ENCODE measurements at places on chromosomes 3 and 15. TPM values are rescaled to one million over a fixed set of nuclear protein-coding genes. Genes with fewer than 3 reads are reported as not detected.

DNA sequence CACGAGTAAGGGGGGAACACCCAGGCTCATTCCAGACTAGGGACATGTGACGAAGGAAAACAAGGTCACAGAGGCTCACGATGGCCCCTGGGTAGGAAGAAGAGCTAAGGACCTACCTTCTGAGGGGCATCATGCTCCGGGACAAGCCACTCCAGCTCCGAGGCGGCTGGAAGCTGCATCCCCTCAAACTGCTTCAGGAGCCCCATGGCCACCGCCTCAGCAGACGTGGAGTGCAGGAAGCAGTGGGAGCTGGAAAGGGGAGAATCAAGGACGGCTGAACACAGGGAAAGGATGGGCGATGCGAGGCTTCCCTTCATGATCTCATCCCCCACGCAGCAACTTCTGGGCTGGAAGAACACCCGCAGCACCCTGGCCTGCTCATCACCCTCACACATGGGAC lies 53.5 kb downstream of the RUBCN start:
- DNase-seq, result no peak
- H3K4me3 ChIP-seq, result no peak overlapping the region
- no peaks in the 10 kb centered on the region for H3K4me1 ChIP-seq

Gene LYSMD2
- 18.0 TPM for total RNA-seq

GRCh38 chr3:72437661-72438406 lies 410.4 kb downstream of the SHQ1 start:
- H3K4me1 ChIP-seq, result peaks cover 14% of the 10 kb centered on the region
- DNase-seq, result no peak
- no peak overlapping the region for H3K27ac ChIP-seq
- H3K36me3 ChIP-seq, result no peaks in the 10 kb centered on the region
- no peak overlapping the region for H3K4me3 ChIP-seq

- no peaks in the 10 kb centered on the region for H3K27me3 ChIP-seq
- H3K27ac ChIP-seq, result no peak overlapping the region
- no peaks in the 10 kb centered on the region for H3K36me3 ChIP-seq
- H3K4me1 ChIP-seq, result no peaks in the 10 kb centered on the region
Measured at GRCh38 chr15:75705854-75706681, 6.6 kb downstream of the CSPG4 start.

Gene AADACL2
- total RNA-seq, result not detected

- no peak overlapping the region for H3K27ac ChIP-seq
- H3K4me1 ChIP-seq, result no peaks in the 10 kb centered on the region
- no peak overlapping the region for H3K4me3 ChIP-seq
- DNase-seq, result no peak
- H3K27me3 ChIP-seq, result no peaks in the 10 kb centered on the region
Measured at GRCh38 chr3:66828303-66828702, 169.8 kb upstream of the KBTBD8 start.

DNA sequence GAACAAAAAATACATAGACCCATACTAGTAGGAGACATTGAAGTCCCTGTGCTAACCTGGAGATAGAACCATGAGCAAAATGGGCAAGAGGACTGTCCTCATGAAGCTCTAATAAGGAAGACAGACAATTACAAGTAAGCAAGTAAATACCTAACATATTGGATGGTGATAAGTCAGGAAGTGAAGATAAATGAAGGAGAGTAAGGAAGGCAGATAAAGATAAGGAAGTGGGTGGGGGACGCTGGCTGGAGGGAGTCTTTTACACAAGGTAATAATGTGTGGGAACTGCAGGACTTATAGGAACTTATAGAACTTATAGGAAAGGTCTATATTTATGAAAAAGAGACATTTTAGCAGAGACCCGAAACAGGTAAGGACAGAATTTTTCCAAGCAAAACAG lies 148.9 kb upstream of the ABI3BP start:
- H3K36me3 ChIP-seq, result no peaks in the 10 kb centered on the region
- no peak overlapping the region for H3K4me3 ChIP-seq
- no peaks in the 10 kb centered on the region for H3K4me1 ChIP-seq
- no peak overlapping the region for H3K27ac ChIP-seq
- H3K27me3 ChIP-seq, result no peaks in the 10 kb centered on the region

Gene RBMS3
- total RNA-seq, result 162 TPM

Gene SETD5
- total RNA-seq, result 127 TPM

DNA sequence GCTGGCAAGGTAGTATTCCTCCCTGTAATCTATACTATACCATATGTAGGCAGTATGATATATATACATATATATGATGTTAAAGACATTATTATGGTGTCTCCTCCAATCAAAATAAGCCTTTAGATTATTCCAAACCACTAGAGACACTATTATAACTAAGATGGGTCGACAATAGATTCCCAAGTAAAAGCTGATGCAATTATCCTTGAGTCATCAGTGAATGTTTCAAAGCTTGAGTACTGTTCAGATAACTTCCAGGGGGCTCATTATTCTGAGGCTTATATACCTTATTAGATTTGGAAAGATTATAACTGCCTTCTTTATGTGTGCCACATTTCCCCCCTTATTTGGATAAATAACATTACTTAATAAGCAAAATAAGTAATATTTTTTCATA lies 11.9 kb upstream of the C3orf38 start:
- no peak overlapping the region for H3K27ac ChIP-seq
- no peaks in the 10 kb centered on the region for H3K27me3 ChIP-seq
- no peaks in the 10 kb centered on the region for H3K4me1 ChIP-seq
- peaks cover 5% of the 10 kb centered on the region for H3K36me3 ChIP-seq

GRCh38 chr3:146817704-146818103 lies 212.6 kb upstream of the PLSCR5 start:
- DNase-seq, result no peak
- no peak overlapping the region for H3K27ac ChIP-seq
- no peaks in the 10 kb centered on the region for H3K36me3 ChIP-seq
- H3K27me3 ChIP-seq, result no peaks in the 10 kb centered on the region

GRCh38 chr15:63071288-63071909 lies 28.9 kb downstream of the TPM1 start:
- DNase-seq, result no peak
- H3K27me3 ChIP-seq, result no peaks in the 10 kb centered on the region
- H3K4me1 ChIP-seq, result peaks cover 11% of the 10 kb centered on the region
- H3K36me3 ChIP-seq, result peaks cover 10% of the 10 kb centered on the region
- no peak overlapping the region for H3K4me3 ChIP-seq

GRCh38 chr3:163684651-163685050 lies 1393.6 kb downstream of the SI start:
- no peak overlapping the region for H3K27ac ChIP-seq
- no peak for DNase-seq
- H3K27me3 ChIP-seq, result no peaks in the 10 kb centered on the region
- H3K4me1 ChIP-seq, result no peaks in the 10 kb centered on the region
- H3K4me3 ChIP-seq, result no peak overlapping the region

DNA sequence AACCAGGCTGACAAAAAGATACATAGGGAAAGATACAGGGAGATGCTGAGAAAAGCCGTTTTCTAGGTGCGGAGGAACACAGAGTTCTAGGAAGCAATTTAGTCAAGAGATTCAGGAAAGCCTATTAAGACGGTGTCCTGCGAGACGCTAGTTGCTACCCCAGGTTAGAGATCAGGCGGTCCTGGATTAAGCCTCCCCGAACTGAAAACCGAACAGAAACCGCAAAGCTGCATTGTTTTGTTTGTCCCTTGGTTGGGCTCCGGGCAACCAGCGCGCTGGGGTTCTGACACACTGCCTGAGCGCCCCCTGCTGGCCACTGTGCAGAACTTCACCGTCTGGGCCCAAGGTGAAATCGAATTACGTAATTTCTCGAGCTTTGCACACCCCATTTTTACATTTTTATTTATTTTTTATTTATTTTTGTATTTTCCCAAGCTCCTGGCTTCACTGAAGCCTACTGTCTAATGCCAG lies 37.3 kb upstream of the NDUFB4 start:
- peak; percentile 82 for DNase-seq
- H3K4me3 ChIP-seq, result no peak overlapping the region
- H3K27me3 ChIP-seq, result no peaks in the 10 kb centered on the region

DNA sequence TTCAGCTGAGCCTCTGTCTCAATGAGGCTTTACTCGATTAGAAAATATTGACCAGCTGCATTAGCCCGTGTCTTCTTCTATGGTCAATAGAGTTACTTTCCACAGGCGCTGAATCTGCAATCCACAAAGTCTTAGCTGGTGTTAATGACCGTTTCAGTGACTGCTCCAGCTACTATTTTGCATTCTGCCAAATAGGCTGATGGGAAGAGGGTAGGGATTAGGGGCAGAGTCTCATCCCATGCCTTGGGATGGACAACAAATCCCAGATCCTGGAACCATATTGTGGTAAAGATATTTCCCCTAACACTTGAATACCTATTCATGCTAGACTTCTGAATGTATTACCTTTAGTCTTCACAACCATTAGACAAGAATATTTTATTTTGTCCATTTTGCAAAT lies 29.5 kb upstream of the MAGI1 start:
- no peak overlapping the region for H3K4me3 ChIP-seq
- no peak overlapping the region for H3K27ac ChIP-seq
- no peaks in the 10 kb centered on the region for H3K36me3 ChIP-seq

GRCh38 chr3:168847291-168847883 lies 751.7 kb upstream of the GOLIM4 start:
- no peaks in the 10 kb centered on the region for H3K27me3 ChIP-seq
- DNase-seq, result peak; percentile 17
- H3K27ac ChIP-seq, result no peak overlapping the region
- no peak overlapping the region for H3K4me3 ChIP-seq
- H3K4me1 ChIP-seq, result no peaks in the 10 kb centered on the region

Gene BHLHE40
- total RNA-seq, result 18.0 TPM

Gene SEMA6D
- total RNA-seq, result 14.8 TPM

- H3K4me3 ChIP-seq, result no peak overlapping the region
- H3K27me3 ChIP-seq, result no peaks in the 10 kb centered on the region
- H3K4me1 ChIP-seq, result no peaks in the 10 kb centered on the region
- H3K27ac ChIP-seq, result no peak overlapping the region
- DNase-seq, result no peak
- no peaks in the 10 kb centered on the region for H3K36me3 ChIP-seq
Measured at GRCh38 chr3:26715431-26715830, 92.9 kb downstream of the LRRC3B start.

- H3K4me3 ChIP-seq, result no peak overlapping the region
- no peaks in the 10 kb centered on the region for H3K27me3 ChIP-seq
- peak overlapping the region; percentile 97 for H3K27ac ChIP-seq
- DNase-seq, result peak; percentile 68
- peaks cover 15% of the 10 kb centered on the region for H3K36me3 ChIP-seq
Measured at GRCh38 chr15:62758126-62758951, 284.2 kb upstream of the TPM1 start.

Gene DNAJA4
- 9.5 TPM for total RNA-seq

Gene ADGRG7
- total RNA-seq, result not detected

DNA sequence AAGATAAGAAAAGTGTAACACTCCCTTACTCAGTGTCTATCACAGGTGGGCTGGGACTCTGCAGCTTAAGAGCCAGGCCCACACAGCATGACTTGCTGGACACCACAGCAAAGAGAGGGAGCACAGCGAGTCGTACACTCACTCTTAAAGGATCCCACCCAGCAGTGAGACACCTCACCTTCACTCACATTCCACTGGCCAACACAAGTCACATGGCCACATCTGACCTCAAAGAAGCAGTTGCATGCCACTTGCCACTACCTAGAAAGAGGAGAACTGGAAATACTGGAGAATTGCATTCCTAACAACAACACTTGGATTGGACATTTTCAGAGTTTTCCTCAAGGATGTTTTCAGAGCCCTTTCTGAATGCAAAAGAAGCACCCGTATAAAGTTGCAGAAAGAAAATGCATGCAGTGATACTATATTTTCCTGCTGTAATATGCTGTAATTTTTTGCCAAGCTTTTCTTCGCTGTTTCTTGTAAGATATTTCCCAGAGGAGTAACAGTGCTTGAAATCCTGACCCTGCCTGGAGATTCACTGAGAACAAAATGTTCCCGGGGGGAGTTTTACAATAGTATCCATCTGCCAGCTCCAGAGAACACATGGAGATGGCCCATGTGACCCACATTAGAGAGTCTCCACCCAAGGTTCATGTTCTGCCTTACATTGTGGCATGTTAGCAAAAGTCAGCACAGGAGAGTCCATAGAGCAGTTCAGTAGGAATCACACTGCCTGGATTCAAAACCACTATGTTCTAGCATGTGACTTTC lies 42.2 kb downstream of the TRIM42 start:
- H3K36me3 ChIP-seq, result no peaks in the 10 kb centered on the region
- H3K4me3 ChIP-seq, result no peak overlapping the region
- no peaks in the 10 kb centered on the region for H3K27me3 ChIP-seq
- DNase-seq, result no peak

- no peak overlapping the region for H3K4me3 ChIP-seq
- H3K27ac ChIP-seq, result no peak overlapping the region
- H3K27me3 ChIP-seq, result no peaks in the 10 kb centered on the region
- peaks cover under 1% of the 10 kb centered on the region for H3K4me1 ChIP-seq
- DNase-seq, result no peak
- H3K36me3 ChIP-seq, result no peaks in the 10 kb centered on the region
Measured at GRCh38 chr15:76393614-76394013, 57.0 kb downstream of the ISL2 start.

DNA sequence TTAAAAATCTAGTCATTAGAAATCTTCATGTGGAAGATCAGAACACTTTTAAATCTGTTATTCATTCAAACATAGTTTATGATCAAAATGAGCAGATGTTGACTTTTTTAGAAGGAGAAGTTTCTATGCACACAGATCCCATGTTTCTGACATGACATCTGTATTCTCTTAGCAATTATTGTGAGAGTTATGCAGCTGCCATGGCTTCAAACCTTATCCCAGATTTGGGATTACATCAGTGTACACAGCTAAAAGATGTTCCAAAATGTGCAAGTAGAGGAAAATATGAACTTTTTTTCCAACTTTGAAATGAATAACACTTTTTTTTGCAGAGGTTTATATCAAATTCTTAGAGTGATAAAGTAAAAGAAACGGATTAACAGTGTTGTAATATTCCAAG lies 1166.9 kb downstream of the ZPLD1 start:
- H3K36me3 ChIP-seq, result no peaks in the 10 kb centered on the region
- no peaks in the 10 kb centered on the region for H3K27me3 ChIP-seq
- H3K27ac ChIP-seq, result no peak overlapping the region
- no peaks in the 10 kb centered on the region for H3K4me1 ChIP-seq
- DNase-seq, result no peak

Gene CFAP44
- total RNA-seq, result 11.3 TPM

GRCh38 chr15:33086500-33087121 lies 107.9 kb downstream of the FMN1 start:
- no peak overlapping the region for H3K4me3 ChIP-seq
- H3K4me1 ChIP-seq, result no peaks in the 10 kb centered on the region
- DNase-seq, result no peak
- no peaks in the 10 kb centered on the region for H3K36me3 ChIP-seq
- no peaks in the 10 kb centered on the region for H3K27me3 ChIP-seq

GRCh38 chr3:197295871-197296270 lies 2.5 kb downstream of the DLG1 start:
- no peaks in the 10 kb centered on the region for H3K27me3 ChIP-seq
- DNase-seq, result no peak
- no peak overlapping the region for H3K4me3 ChIP-seq
- H3K27ac ChIP-seq, result no peak overlapping the region

- H3K4me1 ChIP-seq, result no peaks in the 10 kb centered on the region
- H3K27ac ChIP-seq, result no peak overlapping the region
- no peaks in the 10 kb centered on the region for H3K36me3 ChIP-seq
- no peaks in the 10 kb centered on the region for H3K27me3 ChIP-seq
- no peak overlapping the region for H3K4me3 ChIP-seq
- DNase-seq, result no peak
Measured at GRCh38 chr3:186843039-186843432, 526 bp downstream of the ADIPOQ start.

GRCh38 chr3:43455233-43455632 lies 166.6 kb downstream of the ANO10 start:
- peaks cover 24% of the 10 kb centered on the region for H3K4me1 ChIP-seq
- no peak overlapping the region for H3K4me3 ChIP-seq
- no peaks in the 10 kb centered on the region for H3K27me3 ChIP-seq
- H3K36me3 ChIP-seq, result no peaks in the 10 kb centered on the region

Gene PRRT3
- 5.3 TPM for total RNA-seq

Gene CLSTN2
- 32.9 TPM for total RNA-seq

Measured in thyroid gland (tissue), 4 donors.